NCI-H226 (cell line): ENCODE measurements at places on chromosomes 6 and 20.

DNA sequence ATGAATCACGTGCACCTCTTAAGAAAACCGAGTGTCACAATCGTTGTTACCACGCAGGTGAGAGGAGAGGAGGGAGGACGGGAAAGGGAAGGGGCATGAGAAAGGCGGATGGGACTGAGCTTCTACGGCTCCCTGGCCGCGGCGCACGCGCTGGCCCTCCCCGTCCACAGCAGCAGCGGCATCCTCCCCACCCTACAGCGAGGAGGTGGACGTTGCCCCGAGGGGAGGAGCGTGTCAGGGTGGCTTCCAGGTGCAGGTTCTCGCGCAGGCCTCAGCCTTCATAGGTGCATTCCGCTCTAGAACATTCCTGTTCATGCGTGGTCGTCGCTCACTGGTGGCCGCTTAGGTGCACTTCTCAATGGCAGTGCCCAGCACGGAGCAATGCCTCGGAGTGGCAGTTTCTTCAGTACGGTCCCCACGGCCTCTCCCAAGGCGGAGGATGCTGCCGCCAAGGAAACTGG is 29.7 kb upstream of the AFDN start:
- no peak for DNase-seq

GRCh38 chr6:43784049-43784855 is 14.2 kb downstream of the VEGFA start:
- DNase-seq, result no peak

DNA sequence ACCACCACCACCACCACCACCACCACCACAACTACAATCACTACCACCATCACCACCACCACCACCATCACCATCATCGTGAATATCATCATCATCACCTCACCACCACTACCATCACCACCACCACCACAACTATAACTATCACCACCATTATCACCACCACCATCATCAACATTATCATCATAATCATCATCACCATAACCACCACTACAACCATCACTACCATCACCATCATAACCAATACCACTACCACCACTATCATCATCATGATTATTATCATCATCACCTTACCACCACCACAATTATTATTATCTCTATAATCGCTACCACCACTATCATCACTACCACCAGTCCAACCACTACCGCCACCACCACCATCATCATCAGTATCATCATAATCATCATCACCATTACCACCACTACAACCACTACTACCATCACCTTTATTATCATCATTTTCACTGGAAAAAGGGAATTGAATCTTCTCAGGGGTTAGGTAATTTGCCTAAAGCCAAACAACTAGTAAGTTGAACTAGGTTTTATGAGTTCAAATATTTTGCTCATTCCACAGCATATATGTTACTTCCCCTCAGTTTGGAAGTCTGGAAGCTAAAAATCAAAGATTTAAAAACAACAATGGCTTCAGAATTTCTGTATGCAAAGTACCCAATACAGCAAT is 8.3 kb downstream of the RIPOR2 start:
- DNase-seq, result no peak

GRCh38 chr6:2529211-2529719 is 221.5 kb downstream of the MYLK4 start:
- DNase-seq, result no peak

- no peak for DNase-seq
Measured at GRCh38 chr20:57500962-57501361, 24.0 kb downstream of the CTCFL start.

- no peak for DNase-seq
Measured at GRCh38 chr6:158048589-158048988, 66.9 kb downstream of the SYNJ2 start.

DNA sequence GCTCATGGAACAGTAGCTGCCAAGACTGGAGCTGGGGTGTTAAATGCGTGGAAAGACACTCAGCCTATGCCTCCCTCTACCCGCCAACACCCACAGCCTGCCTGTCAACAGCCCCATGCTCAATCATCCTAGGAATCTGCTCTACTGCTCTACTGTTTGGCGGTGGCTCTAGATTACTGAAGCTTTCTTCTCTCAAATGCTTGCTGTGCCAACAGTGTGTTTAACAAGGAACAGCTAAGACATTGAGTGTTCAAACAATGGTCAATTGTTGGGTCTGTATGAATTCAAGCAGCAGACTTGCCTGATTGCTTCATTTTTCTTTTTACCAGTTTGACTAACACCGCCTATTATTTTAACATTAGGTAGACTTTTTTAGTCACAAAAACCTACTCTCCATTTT is 258.6 kb downstream of the SOD2 start:
- no peak for DNase-seq

GRCh38 chr6:135946674-135947073 is 95.2 kb downstream of the PDE7B start:
- DNase-seq, result no peak

- DNase-seq, result no peak
Measured at GRCh38 chr20:41306061-41306727, 11.3 kb downstream of the ZHX3 start.

- DNase-seq, result no peak
Measured at GRCh38 chr20:15642676-15643075, 930.6 kb downstream of the KIF16B start.

GRCh38 chr20:58384821-58385220 is 4.2 kb upstream of the VAPB start:
- DNase-seq, result no peak

GRCh38 chr6:71383901-71384489 is 95.4 kb downstream of the OGFRL1 start:
- no peak for DNase-seq

DNA sequence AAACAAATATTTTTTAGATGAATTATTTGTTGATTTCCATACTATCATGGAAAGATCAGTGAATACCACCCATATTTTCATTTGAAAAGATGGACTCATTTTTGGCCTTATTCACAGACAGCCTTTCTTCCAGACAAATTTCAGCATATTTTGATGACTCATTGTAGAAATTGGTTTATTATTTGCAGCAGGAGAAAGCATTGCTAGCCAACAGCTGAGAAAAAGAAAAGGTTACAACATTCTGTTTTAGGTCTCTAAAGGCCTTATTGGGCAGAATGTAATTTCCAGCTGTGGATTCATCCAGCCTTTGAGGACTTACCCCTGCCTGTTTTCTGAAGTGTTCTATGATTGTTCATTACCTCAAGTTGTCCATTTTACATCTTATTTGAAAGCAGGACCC is 201.9 kb downstream of the PLCB4 start:
- no peak for DNase-seq

- no peak for DNase-seq
Measured at GRCh38 chr20:43787937-43788336, 61.1 kb upstream of the GTSF1L start.

DNA sequence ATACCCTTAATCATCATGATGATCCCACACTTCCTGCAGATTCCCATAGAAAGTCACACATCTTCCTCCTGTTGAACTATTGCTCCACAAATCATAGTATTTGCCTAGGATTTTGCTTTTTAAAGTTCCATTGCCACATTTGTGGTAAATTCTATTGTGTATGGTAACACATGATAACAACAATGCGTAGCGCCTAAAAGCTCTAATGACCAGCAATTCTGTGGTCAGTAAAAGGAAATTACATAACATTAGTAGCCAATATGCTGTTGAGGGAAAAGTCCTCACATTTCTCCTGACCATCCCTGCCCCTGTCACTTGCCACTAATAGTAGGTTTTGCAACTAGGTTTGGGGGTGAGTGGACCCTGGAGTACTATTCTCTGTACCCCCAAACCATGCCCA is 31.8 kb upstream of the PDE7B start:
- DNase-seq, result no peak

DNA sequence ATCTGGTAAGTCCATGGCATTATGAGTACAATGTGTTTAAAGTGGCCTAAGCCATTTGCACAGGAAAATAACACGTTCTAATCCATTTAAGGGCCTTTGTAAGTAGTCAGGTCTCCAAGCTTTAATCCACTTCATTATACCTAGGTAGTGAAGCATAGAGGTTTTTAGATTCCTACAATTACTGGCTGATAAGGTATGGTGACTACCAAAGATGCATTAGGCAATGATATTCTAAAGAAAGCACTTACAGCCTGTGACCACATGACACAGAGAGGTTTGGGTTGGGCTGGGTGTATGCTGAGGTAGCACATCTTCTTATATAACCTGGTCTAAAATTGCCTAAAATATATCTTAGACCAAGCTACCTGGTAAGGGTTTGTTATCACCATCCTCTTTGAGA is 504.4 kb downstream of the TFAP2B start:
- DNase-seq, result no peak

GRCh38 chr20:60395991-60396390 is 437.8 kb downstream of the CDH26 start:
- no peak for DNase-seq

DNA sequence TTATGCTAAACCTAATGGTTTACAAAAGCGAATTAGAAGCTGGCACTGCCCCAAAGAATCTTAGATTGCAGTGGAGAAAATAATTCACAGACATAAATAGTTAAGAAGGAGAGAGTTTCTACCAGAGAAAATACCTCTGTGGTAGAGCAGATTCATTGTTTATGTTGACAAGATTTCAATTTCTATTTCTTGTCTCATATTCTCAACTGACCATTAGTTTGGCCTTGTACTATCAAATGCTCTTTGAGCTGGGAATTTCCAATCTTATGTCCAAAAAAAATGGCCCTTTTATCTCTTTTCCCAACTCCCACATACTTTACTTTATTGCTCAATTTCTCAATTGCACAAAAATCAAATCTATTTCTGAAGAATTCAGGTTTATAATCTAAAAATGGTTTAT is 804.1 kb upstream of the CITED2 start:
- DNase-seq, result peak; percentile 49

DNA sequence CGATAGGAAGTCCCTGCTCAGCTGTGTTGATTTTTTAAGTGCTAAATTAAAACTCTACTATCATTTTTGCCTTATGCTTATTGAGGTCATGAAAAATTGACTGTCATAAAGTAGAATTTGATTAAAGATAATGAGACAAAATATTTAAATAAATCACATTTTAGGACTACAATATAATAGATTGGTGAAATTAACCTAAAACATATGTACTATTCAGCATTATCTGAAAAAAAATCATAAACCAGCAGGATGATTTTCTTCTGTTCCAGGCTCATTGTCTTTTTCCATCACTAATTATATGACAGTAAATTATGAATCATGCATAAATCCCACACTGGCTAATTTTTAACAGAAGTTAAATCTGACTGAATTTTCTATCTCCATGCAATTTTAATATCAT is 373.6 kb upstream of the NRSN1 start:
- no peak for DNase-seq

DNA sequence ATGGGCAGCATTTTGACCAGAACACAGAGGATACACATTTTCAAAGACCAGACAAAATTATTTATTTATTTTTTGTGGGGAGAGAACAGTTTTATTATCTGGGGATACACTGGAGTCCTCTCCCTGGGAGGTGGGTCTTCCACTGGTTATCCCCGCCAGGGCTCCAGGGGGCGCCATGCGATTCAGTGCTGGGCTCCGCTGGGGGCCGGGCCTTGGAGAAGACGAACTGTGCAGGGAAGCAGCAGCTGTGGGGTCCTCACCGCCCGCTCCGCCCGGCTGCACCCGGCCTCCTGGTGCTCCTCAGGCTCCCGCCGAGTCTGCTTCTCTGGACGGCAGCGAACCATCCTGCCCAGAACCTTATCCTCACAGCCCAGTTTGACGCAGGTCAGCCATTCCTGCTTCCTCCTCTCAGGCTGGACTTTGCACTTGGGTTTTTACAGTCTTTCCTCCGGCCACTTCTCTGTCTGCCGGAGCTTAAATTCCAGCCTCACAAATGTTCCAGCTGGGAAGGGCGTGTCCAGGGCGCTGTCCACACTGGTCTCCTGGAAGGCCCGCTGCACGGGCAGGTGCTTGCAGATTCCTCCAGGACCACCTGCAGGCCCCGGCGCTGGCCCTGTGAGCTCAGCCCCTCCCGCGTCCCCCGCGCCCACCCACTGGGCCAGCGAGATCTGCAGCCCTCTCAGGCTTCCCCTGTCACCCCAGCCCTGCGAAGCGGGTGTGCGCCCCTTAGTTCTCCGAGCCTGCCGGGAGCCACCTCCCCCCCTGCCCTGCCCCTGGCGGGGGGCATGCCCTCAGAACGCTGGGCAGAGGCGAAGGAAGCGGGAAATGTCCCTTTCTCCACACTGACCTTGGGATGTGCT is 1830.0 kb upstream of the DEFB115 start:
- no peak for DNase-seq

DNA sequence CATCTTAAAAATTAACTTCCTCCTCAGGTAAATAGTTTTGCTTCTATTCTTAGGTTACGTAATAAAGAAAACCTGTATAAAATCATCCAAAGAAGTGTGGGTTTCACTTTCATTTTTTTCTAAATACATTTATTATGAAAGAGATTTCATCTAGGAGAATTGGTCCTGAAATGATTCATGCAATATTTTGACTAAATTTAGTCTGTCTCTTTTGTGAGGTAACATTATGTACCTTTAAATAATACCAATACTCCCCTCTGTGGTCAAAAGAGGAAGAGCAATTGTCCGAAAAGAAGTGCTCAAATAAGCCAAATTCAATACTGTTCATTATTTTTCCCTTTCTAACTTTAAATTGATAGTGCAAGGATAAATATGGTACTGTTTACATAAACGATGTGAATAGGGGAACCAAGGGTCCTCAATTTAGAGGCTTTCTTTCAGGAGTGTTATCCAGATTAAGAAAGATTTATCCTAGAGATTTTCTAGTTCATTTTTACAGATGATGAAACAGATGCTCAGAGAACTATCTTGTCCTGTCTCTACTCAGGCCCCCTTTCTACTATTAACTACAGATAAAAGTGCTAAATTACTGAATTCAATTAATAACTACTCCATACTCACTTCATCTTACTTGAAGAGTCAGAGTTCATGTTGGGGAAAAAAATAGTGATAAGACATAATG is 26.2 kb downstream of the CYP39A1 start:
- DNase-seq, result no peak

DNA sequence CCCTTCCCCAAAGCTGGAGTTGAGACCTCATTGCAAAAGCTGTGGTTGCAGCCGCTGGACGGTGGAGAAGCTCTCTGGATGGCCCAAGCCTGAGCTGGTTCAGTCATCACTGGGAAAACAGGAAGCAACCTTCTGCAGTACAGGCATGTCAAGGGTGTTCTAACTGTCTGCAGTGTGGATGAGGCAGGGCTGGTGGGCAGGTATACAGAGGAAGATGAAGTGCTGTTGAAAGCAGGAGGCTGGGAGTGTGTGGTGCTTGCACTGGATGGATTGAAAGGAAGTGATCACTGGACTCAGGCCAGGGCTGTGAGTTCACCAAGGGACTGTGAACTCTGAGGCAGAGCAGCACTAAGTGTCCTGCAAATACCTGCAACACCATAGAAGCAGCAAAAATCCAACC is 89.0 kb upstream of the NOX3 start:
- no peak for DNase-seq

GRCh38 chr6:30915591-30915946 is 1.5 kb downstream of the VARS2 start:
- peak; percentile 10 for DNase-seq
